Activated T-helper 9 cell treated with anti-CD3 and anti-CD28 coated beads, Interleukin-2, amount 50 U/mL, for 16 hours (primary cell): ENCODE measurements at places on chromosomes 7 and 10.

DNA sequence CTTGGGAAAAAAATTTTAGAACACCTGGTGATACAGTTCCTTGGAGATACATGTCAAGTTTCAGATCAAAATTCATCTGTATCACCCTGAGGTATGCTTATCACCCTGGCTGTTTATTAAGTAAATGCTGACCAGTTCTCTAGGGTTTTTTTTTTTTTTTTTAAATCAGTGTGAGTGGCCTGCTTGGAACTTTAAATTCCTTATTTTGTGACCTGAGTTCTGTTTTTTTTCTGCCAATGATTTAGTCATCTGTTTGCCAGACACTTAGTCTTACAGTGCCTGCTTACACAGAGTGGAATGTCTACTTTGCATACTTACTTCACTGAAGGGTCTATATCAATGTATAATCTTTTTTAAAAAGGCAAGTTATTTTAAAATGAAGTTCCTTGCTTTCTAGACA is 1.8 kb downstream of the TSPAN13 start:
- DNase-seq: no peak

DNA sequence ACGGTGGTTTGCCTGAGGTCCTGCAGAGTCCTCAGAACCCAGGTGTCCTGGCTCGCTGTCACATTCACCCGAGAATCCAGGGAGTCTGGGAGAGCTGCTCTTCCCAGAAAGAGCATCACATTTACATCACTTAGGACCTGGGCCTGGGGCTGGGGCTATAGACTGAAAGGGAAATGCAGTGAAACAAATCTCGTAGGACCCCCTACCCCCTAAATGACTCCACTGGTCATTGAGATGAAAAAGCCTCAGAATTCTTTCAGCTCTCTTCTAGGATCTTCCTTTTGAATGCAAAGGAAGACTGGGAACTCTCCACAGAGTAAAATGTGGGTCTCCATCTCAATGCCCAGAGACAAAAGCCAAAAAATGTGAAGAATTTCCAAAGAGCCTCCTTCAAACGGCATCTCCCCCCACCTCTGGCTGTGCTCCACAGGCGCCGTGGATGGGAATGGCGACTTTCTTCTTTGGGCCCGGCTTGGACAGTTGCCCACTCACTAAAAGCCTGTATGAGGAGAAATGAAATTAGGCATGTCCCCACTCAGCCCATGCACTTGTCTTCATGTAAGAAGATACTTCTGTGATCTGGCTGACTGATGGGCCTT is 49.0 kb upstream of the PODXL start:
- no peak for DNase-seq

DNA sequence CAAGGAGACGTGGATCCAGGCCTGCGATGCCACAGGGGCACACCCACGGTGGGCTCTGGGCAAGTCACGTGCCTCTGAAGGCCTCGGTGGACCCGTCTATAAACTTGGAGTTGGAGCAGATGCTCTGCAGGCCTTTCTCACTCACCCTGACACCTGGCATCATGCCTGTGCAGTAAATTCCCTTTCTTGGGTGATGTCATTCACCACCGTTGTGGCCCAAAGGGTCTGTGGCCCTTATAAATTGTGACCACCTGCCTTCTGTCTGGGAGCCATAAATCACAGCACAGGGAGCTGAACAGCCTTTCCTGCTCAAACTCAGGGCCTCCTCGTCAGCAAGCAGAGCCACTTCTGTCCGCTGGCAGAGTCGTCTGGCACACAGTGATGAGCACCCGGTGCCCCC is 52.2 kb downstream of the GPAM start:
- no peak for DNase-seq

DNA sequence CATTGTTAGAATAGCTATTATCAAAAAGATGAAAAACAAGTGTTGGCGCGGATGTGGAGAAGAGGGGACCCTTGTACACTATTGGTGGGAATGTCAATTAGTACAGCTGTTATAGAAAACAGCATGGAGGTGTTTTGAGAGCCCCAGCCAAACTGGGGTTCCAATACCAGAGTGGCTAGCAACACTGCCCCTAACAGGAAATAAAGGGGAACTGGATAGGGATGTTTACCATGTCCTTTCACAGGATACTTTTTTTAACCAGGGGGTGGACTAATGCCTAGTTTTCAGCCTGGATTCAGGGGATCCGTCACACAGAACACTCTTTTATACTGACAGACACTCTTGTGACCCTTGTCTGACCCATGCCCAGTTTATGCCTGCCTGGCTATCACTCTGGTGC is 6.9 kb upstream of the GSTK1 start:
- DNase-seq: no peak

GRCh38 chr7:100444311-100445278 is 8.3 kb upstream of the PPP1R35 start:
- no peak for DNase-seq

DNA sequence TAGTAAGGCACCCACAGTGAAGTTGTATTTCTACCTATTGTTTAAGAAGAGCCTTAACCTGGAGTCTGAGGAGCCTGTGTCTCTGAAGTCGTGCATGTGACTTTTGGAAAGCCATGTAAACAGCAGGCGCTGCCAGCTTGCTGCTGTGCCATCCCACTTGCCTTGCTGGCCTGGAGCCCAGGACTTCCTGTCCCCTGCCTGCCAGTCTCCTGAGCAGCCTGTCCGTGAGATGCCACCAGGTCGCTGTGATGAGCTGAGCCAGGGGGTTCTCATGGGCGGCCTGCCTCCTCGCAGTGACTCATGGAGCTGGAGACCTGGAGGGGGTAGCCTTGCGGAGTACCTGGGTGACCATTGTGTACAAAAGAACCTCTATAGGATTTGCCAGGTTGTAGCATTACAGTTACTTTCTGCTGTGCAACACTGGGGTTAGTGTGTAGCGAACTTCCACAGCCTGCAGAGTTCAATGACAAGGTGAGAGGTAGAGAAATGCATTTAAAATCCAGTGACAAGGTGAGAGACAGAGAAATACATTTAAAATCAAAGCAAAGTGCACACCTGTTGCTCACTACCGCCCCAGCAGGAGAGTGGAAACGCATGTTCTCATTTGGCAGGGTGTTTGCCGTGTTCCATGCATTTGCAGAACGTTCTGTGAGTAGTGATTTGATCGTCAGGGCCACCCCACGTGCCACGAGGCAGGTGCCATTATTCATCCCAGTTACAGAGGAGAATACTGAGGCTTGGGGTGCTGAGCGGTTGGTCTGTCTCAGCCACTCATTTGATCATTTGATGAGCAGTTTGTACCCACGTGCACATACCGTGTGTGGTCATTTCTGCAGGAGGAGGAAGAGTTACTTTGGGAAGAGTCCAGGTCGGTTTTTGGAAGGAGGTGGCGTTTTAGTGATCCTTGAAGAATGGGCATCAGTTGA is 36.6 kb upstream of the BHLHA15 start:
- no peak for DNase-seq

GRCh38 chr7:66265566-66265965 is 60.4 kb downstream of the TPST1 start:
- DNase-seq: no peak

- no peak for DNase-seq
Observed at GRCh38 chr10:3452173-3452626, 279.6 kb upstream of the PITRM1 start.

- no peak for DNase-seq
Observed at GRCh38 chr7:116172353-116172752, 38.0 kb upstream of the TES start.

- DNase-seq: no peak
Observed at GRCh38 chr10:66291133-66291532, 634.7 kb upstream of the LRRTM3 start.

DNA sequence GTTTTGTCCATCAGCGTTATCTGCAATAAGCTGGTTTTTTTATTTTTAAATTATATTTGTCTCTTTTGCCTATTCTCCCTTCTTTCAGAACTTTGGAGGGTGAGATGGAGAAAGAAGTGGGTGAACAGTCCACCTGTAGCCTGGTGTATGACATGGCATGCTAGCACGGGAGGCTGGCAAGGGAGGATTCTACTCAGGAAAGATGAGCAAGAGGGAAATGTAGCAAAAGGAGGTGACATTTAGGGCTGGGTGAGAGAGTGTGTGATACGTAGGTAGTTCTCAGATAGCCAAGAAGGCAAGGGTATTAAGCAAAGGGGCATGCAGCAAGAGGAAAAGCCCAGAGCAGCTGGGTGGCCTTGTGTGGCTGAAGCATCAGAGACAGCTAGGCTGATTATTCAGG is 612.9 kb upstream of the IGFBP3 start:
- no peak for DNase-seq

GRCh38 chr7:140039896-140040295 is 22.9 kb downstream of the PARP12 start:
- DNase-seq: no peak

GRCh38 chr10:71394926-71395562 is 1.7 kb upstream of the CDH23 start:
- no peak for DNase-seq

GRCh38 chr7:152674860-152675758 is 832 bp downstream of the XRCC2 start:
- no peak for DNase-seq

- no peak for DNase-seq
Observed at GRCh38 chr7:122520971-122521555, 177.9 kb downstream of the RNF133 start.

GRCh38 chr7:22277375-22277774 is 79.6 kb downstream of the RAPGEF5 start:
- DNase-seq: no peak

DNA sequence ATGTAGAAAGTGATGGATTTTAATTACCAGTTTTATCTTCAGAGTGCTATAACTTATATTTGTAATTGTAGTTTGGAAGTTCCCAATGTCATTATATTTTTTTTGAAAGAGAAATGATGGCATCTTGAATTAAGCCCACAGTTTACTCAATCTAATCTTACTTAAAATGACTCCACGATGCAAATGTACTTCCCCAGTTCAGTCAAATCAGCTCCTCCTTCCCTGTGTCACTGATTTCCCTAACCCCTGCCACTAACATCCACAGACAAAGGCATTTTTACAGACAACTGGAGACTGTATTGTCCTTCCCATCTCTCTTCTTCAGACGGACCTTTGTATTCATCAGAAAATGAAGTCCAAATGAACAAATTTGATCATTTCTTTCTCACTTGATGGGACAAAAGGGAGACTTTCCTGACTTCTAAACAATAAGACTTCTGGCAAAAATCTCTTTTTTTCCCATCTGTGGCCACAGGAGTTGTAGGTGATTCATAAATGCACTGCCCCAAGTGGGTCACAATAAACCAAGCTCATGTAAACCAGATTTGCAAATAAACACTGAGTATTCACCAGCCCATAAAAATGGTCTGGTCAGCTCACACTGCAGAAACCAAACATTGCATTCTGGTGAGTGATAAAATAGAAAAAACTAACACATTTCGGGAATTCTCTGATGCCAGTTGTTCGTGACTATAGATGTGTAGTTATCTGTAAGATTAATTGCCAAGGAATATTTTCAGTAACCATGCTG is 162.9 kb downstream of the FANK1 start:
- no peak for DNase-seq

DNA sequence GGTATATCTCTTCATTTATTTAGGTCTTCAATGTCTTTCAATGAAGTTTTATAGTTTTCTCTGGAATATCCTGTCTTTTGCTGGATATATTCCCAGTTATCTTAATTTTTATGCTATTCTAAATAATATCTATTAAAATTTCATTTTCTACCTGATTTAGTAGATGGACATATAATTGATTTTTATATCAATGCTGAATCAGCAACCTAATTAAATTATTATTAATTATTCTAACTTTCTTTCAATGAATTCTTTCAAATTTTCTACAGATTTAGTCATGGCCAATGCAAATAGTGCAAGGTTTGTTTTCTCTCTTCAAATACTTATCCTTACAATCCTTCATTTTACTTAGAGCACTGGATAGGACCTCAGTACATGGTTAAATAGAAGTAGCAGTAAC is 56.8 kb downstream of the DENND11 start:
- DNase-seq: no peak

DNA sequence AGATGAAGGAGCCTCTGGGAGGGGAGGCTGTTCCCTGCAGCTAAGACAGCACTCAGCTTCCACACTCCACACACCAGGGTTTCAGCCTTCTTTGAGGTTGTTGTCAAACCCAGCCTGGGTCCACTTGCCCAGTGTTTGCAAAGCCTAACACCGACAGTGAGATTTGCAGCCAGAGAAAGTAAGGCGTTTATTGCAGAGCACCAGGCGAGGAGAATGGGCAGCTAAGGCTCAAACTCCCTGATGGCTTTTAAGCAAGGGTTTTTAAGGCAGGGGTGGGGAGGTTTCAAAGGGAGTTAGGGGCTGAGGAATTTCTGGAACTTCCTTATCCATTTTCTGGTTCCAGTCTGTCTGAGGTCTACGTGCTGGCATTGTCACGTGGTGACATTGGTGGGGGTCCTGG is 4.7 kb upstream of the ZNF775 start:
- DNase-seq: no peak

- DNase-seq: no peak
Observed at GRCh38 chr10:44279426-44280126, 105.3 kb downstream of the CXCL12 start.

GRCh38 chr10:92241501-92241900 is 49.4 kb downstream of the CPEB3 start:
- DNase-seq: no peak

GRCh38 chr10:12709521-12709963 is 292.0 kb downstream of the CCDC3 start:
- DNase-seq: no peak

DNA sequence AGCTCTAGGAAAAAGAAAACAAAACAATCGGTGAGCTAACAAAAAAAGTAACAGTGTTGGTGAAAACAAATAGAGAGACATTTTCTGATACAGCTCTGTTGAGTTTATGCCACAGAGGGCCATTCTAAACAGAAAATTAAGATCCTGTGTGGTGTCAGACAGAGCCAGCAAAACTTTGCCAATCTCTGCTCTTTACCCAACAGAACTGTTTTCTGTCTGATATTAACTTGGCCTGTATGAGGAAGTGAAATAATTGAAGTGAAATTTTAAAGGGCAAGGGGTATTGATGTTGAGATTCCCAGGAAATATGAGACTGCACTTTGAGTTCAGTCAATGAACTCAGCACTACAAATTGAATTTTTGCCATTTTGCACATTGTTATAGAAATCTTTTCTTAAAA is 101.0 kb downstream of the AOAH start:
- DNase-seq: no peak
